ENCODE measurements at places on chromosomes 13 and 19.

DNA sequence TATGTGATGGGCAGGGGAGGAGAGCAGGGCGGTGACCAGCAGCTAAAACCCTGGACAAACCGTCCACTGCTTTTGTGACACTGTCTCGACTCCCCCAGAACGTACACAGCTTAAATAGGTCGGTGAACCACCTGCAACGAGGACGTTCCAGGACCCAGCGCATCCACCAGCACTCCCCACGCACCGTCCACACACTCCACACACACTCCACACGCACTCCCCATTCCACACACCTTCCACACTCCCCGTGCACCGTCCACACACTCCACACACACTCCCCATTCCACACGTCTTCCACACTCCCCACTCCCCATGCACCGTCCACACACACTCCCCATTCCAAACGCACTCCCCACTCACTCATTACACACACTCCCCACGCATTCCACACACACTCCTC lies 38.3 kb upstream of the C13orf46 start:
- DNase-seq, result no peak

GRCh38 chr19:40687525-40688016 lies 2.9 kb downstream of the NUMBL start:
- peak; percentile 33 for DNase-seq

- no peak for DNase-seq
Observed at GRCh38 chr19:2227415-2228156, 8.5 kb downstream of the PLEKHJ1 start.

GRCh38 chr13:100176801-100177400 lies 88.0 kb downstream of the PCCA start:
- no peak for DNase-seq

DNA sequence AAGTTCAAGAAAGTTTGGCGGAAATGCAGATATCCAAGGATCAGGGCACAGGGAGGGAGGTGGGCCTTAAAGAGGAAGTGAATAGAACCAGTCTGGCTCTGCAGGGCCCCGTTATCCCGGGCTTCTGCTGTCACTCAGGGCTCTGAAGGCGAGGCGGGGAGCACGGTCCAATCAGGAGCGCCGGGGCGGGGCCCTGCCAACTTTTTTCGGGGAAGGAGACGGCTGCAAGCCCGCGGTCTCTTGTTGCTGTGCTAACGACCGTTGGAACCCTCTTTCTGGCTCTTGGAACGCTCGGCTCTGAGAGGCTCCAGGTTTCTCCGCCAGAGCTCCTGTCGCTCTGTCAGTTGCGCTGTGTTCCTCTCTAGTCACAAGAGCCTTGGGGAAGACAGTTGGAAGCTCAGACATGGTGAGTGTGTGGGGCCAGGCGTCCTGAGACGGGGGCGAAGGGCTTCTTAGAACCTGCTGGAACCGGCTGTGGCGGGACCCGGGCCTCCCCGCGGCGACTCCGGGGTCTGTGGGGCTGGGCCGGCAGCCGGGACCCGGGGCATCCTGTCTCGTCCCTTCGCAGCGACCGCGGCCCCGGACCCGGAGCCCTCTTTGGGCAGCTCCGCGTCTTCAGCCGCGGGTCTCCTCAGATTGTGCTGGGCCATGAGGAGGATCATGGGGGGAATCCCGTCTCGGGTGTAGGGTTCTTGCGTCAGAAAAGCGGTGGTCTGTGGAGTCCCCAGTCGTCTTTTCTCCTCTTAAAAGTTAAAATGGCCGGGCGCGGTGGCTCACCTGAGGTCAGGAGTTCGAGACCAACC lies 27.7 kb downstream of the ZNF844 start:
- peak; percentile 31 for DNase-seq

DNA sequence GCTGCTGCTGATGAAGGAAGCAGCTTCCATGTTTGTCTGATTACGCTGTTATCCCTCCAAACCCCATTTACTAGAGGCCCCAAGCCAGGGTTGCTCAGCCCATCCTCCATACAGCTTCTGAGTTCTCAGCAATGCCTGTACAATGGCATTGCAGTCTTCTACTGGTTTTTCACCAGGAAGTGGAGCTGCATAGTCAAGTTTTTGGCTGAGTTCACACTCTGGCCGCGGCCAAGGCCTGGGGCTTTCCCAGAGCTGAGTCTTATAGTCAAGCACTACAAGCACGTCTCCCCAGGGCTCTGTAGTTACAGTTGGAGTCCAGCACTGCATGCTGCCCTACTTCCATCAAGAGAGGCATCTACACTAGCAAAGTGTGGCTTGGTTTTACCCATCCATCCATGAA lies 182.5 kb downstream of the POU4F1 start:
- DNase-seq, result no peak

DNA sequence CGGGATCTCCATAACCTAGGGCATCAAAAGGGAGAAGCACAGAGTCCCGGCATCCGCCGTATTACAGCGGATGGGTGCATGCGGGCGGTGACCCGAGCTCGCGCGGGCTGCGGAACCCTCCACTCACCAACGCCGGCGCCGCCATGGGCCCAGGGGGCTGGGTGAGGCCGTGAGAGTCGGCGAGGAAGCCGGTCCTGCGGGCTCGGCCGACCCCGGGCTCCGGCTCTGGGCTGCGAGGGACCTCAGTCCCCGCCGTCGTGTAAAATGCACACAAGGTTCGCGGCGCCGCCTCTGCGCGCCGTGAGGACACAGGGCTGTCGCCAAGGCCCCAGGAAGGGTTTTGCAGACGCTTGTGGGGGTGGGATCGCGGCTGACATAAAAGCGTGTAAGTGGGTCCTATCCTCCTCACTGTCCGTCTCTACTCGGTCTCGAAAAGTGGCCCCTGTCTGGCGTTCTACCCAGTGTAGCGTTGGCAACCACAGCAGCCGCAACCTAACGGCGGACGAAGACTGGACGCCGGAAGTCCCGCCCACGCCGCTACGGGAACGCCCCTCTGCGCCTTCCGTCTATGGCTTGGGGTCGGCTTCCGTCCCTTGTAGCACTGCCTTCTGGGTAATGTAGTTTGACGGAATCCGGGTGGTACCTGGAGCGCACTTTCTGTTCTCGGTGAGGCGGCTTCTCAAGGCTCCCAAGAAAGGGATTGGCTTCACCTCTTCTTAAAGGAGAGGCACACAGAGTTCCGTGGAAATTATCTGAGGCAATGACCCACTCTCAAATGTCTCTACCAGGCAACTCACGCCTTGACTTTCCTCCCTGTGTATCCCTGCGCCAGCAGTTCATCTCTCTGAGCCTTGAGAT lies at the start of gene ZNF599:
Gene ZNF599, minus strand, starts transcription at position 519 of the 858 bp plus-strand sequence. Its CDS starts 374 bp downstream, at position 145.
- DNase-seq, result peak; percentile 90

GRCh38 chr13:25391932-25392331 lies 20.2 kb downstream of the ATP8A2 start:
- DNase-seq, result no peak
